ENCODE measurements at places on chromosomes 3 and 15. TPM values are rescaled to one million over a fixed set of nuclear protein-coding genes. Genes with fewer than 3 reads are reported as not detected.

DNA sequence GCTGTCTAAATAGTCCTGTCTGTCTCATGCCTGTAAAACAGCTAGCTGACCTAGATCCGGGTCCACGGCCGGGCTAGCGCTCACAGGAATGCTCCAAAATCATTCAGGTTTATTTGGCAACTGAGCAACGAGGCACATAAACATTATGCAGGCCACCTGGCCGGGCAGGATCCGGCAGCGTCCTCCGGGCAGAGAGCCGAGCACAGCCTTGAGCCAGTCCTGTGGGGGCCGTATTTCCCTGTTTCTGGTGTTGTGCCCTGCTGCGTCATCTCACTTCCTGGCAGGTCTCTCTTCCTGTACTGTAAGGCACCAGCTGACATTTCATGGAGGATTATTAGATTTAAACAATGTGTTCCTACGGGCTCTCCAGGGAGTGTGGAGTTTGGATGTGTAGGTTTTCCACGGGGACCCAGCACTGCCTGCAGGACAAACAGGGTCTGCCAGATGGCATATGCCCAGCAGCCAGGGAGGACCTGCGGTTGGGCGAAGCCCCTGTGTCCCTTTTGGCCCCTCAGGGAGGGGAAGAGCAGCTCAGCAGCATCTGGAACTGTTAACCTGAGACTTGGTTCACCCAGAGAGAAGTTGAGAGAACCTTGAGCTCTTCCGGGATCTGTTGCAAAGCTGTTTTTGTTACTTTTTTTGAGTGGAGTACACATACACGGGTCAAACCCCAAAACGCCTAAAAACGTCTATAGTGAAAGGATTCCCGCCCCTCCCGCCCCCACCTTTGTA is 16.6 kb upstream of the LRRK1 start:
- peak; percentile 93 for DNase-seq

- DNase-seq = peak; percentile 54
Observed at GRCh38 chr3:43998836-43999727, 242.6 kb upstream of the TOPAZ1 start.

ZNF660 gene
- total RNA-seq = 2.0 TPM

GOLGA8T gene
- not detected for total RNA-seq

CCDC54 gene
- total RNA-seq = not detected

Data from fibroblast of the aortic adventitia (primary cell).